ENCODE measurements at places on chromosomes 5 and 9. TPM values are rescaled to one million over a fixed set of nuclear protein-coding genes. Genes with fewer than 3 reads are reported as not detected.

GRCh38 chr5:167071981-167072610 lies 1219.3 kb upstream of the WWC1 start:
- DNase-seq = no peak

- DNase-seq = no peak
Observed at GRCh38 chr5:72383726-72384125, 63.6 kb downstream of the PTCD2 start.

DNA sequence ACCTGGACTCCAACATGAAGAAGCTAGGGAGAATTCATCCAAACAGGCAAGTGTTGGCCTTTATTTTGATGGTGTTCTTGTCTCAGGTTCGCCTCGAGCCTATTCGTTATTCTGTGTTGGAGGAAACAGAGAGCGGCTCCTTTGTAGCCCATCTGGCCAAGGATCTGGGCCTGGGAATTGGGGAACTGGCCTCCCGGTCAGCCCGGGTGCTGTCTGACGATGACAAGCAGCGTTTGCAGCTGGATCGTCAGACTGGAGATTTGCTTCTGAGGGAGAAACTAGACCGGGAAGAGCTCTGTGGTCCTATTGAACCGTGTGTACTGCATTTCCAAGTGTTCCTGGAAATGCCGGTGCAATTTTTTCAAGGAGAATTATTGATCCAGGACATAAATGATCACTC lies 367 bp downstream of the PCDHB4 start:
- no peak for DNase-seq

DNA sequence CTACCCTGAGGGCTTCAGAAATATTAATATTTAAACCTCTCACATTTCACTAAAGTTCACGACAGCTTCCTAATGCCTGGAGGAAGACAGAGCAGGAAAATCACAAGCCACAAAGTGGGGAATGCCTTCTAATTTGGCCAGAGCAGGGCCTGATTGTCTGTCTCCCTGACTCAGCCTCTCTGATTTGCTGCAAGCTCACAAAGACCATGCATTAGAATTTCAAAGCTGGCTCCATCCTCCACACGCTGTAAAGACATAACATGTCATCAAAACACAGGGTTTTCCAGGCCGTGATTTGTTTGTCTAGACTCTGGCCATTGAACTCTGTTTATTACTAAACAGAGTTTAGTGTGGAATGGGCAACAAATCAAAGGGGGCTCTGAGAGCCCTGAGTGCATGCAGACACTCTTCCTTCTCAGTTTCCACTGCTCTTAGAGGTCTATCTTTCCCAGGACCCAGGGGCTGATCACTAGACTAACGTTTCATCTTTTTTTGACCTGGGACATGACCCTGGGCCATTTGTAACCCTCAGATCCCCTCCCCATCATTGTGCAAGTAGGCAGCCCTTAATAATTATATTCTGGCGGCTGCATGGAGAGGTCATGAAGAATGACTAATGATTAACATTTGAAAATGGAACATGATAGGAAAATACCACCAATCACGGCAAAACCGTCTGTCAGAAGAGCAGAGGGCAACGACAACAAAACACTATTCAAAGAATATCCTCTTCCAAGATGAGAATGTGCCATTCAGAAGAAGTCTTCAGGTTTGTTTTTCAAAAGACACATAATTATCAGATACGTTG lies 140.2 kb downstream of the ENC1 start:
- no peak for DNase-seq

- DNase-seq = no peak
Observed at GRCh38 chr9:69137311-69137710, 36.8 kb upstream of the TJP2 start.

- DNase-seq = peak; percentile 4
Observed at GRCh38 chr5:155773680-155774079, 553.3 kb upstream of the SGCD start.

DNA sequence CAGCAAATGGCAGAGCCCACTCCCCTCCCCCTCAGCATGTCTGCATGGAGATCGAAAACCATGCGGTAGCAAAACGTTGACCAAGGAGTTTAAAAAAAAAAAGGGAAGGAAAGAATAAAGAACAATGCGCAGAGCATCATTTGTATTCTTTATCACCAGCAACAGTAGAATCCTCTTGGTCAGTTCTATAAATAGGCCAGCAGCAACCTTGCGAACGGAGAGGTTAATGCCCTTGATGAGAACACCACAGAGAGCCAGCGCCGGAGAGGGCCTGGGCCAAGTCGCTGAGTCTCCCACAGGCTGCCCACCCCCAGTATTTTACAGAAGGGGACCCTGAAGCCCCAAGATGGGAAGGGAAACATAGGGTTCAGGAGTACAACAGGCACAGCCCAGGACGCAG lies 22.7 kb downstream of the WHRN start:
- no peak for DNase-seq

GRCh38 chr9:131485728-131486422 lies 16.8 kb upstream of the POMT1 start:
- no peak for DNase-seq

GRCh38 chr9:75891277-75891741 lies 836 bp downstream of the PCSK5 start:
- peak; percentile 68 for DNase-seq

DNA sequence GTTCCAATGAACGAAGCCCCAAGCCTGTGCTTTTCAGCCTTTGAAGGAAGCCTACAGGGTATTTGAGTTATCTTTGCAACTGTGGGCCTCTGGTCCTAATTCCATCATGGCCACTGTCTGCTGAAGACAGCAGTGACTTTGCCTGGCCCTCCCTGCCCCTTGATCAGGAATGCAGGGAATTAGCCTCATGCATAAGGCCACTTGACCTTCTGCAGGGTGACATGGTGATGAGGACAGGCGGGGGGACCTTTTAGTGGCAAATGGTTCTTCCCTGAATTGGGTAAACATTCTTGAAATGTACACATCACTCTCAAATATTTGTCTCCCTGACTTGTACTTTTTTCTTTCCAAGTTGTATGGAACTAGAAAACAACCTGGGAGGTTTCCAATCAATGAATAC lies 25.2 kb upstream of the XPA start:
- DNase-seq = no peak

DNA sequence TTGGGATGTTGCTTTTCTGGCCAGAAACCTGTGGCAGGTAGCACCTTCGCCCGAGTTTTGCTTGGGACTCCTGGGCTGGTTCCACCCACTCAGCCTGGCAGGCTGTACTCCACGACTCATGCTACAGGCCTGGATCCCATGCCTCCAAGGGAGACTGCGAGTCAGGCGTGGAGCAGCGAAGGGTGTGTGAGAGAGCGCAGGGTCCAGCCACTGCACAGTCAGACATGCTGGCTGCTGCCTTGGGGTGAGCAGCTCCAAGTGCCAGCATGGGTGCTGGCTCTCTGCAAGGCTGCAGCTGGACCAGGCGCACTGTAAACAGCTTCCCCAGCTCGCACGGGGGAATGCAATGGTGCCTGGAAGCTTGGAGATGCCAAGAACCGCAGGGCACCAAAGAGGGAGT lies 249.6 kb upstream of the EDIL3 start:
- no peak for DNase-seq

DNA sequence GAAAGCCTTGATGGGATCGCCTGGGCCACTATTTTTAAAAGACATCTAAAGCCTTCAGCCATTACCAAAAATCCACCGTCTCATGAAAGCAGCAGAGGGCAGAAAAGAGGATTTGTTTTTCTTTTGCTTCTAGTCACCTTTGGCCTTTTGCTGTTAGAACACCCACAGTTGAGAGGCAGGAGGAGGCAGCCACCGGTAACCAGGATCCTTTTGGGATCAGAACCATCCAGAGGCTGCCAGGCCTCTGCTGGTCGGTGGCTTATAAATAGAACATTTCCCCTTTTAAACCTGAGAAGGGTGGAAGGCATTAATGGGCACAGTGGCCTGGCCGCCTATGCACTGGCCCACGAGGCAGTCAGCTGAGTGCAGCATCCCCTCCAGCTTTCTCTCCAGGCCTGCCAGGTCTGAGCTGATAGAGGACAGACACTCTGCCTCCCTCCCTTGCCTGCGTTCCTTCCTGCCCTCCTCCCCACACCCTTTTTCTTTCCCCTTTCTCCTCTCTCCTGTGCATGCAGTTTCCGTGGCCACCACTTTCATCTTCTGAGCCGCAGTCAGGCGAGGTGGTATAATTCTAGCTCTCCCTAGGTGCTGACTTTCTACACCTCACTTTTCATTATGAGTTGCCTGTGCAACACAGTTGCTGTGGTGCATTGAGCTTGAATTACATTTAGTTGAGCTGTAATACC lies 253.4 kb downstream of the ARHGAP26 start:
- peak; percentile 77 for DNase-seq

DNA sequence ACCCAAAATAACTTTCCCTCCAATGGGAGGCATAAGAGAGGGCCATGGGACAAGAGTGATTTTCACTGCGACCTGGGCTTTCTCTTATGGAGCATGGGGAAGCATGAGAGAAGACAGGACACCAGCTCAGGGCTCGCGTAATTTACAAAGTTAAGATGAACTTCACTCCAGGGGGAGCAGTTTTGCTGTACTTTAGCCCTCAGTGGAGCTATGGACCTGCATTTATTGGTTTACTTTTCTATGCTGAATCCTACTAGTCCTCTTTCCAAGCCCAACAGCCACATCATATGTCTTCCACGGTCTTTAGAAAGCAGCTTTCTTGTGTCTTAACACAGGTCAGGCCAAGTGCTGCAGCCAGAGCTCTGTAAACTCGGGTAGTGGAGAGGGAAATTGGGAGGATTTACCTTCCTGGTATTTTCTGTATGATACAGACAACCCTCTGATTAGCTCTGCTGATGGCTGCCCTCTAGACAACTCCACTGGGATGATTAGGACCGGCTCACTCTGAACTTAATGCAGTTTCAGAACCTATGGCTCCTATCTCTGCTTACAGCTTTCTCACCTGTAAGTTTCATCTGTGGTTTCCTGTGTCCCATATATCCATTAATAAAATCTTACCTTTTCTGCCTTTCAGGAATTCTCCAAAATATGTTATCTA lies 581.0 kb upstream of the RORB start:
- no peak for DNase-seq

Gene NADK2
- total RNA-seq = 16.1 TPM

Gene OBP2B
- not detected for total RNA-seq

Gene NR5A1
- not detected for total RNA-seq

Gene BTNL3
- not detected for total RNA-seq

Gene CBY3
- 0.40 TPM for total RNA-seq

Gene SLC6A7
- total RNA-seq = not detected

Gene MRPL41
- total RNA-seq = 26.8 TPM

Gene PHYHD1
- total RNA-seq = 0.44 TPM

Gene TICAM2
- 0.87 TPM for total RNA-seq

Gene ARHGEF39
- total RNA-seq = 23.1 TPM

All from activated CD4-positive, alpha-beta T cell treated with anti-CD3 and anti-CD28 coated beads for 36 hours (primary cell).